ENCODE measurements at places on chromosomes 4 and X.

DNA sequence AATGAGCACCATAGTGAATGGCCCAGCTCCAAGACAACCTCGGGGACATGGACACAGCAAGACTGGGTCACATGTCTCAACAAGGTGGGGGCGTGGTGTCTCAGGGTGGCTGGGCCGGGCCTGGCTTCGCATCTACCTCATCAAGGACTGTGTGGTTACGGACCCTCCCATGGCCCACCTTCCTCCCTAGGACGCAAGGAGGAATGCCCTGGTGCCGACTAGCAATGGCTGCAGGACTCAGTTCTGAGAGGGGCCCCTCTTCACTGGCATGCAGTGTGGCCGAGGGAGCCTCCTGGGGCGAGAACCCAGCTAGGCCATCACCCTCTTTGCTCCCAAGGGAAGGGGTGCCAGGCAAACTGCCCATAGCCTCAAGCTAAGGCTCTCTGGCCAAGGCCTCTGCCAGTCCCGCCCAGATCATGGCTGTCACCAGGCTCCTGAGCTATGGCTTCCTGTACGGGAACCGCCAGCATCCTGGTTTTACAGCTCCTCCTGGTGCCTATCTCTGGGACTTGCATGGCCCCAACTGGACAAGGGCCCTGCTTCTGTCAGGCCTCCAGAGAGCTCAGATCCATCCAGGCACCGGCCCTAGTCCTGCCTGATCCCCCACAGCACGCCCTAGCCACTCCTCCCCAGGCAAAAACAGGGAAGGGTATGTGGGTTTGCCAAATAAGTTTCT, 218.0 kb upstream of the AGTR2 start:
- no peak for DNase-seq

GRCh38 chr4:161256716-161257115, 907.1 kb downstream of the FSTL5 start:
- no peak for DNase-seq

DNA sequence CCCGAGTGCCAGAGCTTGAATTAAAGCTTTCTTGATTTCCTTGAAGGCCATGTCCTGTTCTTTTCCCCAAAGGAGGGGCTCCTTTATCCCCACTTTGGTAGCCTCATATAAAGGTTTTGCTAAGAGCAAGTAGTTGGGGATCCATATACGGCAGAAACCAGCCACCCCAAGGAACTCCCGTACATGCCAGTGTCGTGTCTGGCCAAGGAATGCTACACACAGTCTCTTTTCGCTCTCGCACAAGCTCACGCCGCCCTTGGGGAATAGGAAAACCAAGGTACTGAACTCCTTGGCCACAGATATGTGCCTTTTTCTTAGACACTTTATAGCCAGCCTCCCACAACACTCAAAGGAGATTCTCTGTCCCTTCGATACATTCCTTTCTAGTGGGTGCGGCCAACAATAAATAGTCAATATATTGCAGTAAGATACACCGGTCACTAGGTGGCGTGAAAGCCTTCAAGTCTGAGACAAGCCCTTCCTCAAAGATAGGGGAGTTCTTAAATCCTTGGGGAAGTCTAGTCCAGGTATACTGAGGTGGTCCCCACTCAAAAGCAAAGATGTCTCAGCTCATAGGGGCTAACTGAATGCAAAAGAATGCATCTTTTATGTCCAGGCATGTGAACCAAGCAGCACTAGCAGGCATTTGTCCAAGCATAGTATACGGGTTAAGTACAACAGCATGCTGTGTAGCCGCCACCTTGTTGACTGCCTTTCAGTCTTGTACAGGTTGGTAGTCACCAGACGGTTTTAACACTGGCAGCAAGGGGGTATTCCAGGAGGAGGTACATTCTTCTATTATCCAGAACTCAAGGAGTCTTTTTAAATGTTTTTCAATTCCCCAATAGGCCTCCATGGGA, 57.8 kb upstream of the XAGE1B start:
- DNase-seq: no peak

DNA sequence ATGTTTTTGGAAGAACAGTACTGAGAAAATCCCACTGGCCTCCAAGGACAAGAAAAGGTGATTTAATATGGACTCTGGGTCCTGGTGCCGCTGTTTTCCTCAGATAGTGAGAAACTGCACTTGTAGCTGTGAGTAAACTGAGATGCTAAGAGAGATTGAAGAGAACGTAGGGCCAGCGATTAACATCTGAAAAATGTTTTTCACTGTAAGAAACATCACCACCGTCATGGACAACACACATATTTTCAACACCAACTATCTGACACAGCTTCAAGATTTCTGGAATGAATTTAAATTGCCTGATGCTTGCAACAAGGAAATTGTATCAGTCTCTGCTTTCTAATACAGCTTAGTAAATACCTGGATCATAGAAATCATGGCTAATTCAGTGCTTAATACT, 158.2 kb upstream of the SMIM31 start:
- DNase-seq: no peak

DNA sequence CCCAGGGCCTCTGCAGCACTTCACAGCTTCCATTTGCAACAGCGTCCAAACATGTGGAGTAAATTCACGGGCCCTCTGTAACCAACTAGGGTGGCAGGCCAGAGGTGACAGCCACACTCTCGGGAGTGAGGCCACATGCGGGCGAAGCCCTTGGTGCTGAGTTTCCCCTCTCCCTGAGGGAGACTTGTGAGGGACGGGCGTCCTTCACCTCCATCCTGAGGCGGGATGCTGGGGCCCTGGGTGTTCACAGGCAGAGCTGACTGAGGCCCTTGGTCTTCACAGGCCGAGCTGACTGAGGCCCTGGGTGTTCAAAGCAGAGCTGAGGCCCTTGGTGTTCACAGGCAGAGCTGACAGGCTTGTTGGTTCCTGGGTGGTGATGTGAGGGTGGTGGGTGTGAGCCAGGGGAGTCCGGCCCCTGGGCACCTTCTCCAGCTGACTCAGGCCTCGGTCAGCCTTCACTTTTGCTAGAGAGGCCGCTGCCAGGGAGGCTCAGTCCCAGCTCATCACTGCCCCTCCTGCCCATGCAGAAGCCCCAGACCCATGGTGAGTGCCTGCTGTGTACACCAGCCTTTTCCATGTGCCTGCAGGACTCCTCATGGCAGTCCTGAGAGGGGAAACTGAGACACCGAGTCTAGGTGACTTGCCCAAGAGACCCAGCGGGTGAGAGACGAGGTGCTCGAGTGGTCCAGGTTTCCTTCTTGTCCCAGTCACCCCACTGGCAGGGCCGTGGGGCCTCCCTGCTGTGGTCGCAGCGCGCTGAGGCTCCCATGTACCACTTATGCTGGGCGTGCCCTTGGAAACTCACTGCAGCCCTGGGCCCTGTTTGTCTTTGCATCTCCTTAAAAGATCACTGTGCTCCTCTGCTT, 8.5 kb downstream of the WFS1 start:
- no peak for DNase-seq
